DMS79 treated with DMSO at 0.1 percent for 48 hours (cell line): ENCODE measurements at places on chromosomes 3 and 15.

DNA sequence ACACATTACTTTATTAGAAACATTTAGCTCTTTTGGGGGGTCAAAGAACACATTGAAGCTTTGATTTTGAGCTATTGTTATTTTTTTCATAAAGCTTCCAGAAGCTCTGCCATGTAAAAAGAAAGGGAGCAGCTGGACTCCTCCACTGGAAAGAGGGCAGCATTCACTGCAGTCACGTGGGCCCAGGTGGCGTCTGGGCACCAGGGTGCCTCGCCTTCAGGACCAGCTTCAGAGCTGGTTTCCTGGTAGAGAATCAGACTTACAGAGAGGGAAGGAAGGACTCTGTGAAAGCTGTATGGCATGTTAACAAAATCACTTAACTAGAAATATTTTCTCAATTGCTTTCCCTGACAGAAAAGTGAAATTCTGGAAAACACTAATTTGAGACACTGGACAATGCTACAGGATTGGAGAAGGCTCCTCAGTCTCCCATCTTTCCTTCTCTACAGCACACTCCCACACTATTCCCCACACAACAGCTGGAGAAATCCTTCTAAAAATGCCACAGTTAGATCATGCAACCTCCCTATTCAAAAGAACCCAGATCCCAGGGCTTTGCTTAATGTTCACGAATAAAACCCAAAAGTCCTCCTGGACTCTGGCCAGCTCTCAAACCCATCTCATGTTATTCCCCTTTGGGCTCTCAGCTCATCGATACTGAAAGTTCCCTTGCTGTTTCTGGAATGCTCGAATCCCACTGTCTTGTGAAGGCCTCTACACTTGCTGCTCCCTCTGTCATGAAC, 83.2 kb downstream of the NFKBIZ start:
- no peak for DNase-seq

- DNase-seq = peak; percentile 28
Observed at GRCh38 chr3:23916152-23916885, 471 bp downstream of the NKIRAS1 start.

GRCh38 chr15:76401285-76401684, 64.7 kb downstream of the ISL2 start:
- DNase-seq = no peak

- DNase-seq = no peak
Observed at GRCh38 chr15:82080774-82081173, 35.0 kb upstream of the MEX3B start.

- no peak for DNase-seq
Observed at GRCh38 chr3:51940648-51941462, 849 bp downstream of the RRP9 start.

DNA sequence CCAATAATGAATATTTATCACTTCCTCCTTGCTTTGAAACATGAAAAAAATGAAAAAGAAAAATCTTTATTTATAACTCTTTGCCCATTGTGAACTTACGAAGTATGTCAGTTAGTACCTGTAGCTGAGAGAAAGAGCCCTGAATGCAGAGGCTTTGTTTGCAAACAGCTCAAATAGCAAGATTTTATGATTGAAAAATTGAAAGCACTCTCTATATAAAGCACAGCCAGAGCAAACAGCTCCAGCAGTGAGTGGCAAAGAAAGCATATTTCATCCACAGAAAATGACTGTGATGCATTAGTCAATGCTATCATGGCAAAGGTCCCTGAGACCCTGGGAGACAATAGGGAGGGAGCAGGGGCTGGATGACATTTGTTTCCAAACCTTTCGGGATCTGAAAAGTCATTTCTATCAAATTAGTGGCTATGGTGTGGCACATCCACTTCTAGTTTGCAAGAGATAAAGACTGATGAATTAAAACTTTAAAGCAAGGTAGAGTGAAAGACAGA, 576.1 kb downstream of the OTOL1 start:
- no peak for DNase-seq

GRCh38 chr3:36919439-36920160, 25.3 kb downstream of the TRANK1 start:
- DNase-seq = no peak

- no peak for DNase-seq
Observed at GRCh38 chr3:122618614-122619013, 41.2 kb downstream of the PARP15 start.

DNA sequence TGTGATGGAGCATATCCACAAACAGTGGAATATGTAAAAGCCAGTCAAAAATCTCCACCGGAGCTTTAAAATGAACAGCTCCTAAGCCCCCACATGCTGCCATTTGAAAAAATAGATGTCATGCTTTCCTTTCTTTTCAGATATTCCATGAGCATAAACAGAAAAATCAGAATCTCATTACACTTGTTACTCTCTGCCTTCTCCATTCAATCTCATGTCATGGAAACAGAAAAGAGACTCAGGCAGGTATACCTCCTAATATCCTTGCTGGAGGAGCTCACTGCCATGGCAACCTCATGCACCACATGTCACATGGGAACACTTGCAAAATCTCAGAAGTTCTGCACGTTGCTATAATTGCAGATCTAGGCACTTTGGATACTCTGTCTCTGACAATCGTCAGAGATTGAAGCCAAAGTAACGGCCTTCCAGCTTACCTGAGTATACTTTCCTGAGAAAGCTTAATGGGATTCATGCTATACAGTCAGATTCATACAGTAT, 317.0 kb upstream of the ADAMTS9 start:
- DNase-seq = peak; percentile 3

DNA sequence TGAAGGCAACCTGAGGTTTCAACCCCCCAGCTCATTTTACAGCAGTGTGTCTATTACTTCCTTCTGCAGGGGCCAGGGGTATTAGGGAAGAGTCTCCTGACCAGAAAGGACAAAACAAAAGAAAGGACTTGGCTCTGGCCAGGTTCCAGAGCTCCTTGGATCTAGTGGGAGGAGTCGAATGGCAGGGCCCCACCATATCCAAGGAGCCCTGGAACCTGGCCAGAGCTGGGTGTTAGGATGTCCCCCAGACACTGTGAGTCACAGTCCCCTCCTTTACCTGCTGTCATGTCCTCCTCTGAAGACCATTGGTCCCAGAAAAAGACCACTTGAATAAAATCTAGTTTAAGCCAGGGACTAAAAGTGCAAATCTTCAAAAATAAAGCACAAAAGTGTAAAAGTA, 113.2 kb downstream of the EEFSEC start:
- DNase-seq = peak; percentile 11

DNA sequence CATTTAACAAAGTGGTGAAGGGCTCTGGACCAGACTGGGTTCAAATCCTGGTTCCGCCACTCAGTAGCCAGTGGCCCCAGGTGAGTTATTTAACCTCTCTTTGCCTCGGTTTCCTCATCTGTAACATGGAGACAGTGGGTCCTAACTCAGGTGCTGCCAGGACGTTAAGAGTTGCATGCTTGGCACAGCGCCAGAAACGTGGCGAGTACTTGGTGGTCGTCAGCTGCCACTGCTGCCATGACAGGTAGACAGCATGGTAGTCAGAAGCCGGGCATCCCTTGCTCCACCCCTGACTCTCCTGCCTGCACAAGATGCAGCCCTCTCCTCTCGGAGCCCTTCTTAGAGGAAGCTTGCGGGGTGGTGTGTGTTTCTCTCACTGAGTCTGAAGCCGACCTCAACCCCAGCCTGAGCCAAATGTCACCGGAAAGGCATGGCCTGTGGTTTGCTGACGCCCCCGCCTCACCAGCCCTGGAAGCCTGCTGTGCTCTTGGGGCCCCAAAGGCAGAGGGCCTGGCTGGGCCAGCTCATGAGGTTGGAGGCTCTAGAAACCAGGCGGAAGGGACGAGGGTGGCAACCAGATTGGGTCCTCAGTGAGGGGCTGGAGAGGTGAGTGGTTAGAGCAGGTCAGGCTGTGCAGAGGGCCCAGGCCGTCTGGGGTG, 160.8 kb upstream of the TLE3 start:
- no peak for DNase-seq

DNA sequence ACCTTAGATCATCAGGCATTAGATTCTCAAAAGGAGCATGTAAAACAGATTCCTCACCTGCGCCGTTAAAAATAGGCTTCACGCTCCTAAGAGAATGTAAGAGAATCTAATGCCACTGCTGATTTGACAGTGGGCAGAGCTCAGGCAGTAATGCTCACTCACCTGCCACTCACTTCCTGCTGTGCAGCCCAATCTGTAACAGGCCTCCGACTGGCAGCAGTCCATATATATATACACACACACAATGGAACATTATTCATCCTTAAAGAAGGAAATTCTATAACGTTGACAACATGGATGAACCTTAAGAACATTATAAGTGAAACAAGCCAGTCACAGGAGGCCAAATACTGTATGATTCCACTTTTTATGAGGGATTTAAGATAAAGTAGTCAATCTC, 24.5 kb downstream of the ZNF148 start:
- DNase-seq = no peak

DNA sequence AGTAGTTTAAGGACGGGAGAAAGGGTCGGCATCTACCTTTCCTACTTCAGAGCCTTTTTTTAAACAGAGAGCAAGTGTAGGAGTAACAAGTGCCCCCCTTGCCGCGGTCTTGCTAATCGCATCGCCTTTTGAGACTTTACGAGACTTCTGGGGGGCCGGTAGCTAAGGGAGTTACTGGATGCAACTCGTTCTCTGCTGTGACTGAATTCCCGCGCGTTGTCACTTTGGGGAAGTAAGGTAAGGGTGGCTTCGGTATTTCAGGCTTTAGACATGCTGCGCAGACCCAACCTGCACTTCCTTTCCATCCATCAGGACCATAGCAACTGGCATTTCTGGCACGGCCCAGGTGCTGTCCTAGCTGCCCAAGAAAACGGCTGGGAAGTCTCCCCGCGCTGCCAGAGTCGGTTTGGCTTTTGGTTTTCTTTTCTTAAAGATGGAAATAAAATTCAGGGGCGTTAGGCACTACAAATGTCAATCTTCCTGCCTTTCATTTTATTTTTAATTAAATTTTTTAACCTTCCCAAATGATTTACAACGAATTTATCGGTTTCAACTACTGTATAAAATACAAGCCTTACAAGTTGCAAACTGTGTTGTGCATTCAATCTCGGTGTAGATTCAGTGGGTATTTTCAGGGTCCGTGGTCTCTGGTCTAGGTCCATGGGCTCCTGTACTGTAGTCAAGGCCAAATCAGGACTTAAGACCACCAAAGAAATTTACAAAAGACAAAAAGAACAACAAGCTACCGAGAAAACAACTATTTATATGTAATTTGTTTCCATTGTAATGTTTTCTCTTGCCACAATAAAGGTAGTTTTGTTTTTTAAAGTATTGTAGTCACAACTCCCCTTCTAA, 3.5 kb downstream of the MECOM start:
- DNase-seq = no peak

GRCh38 chr3:120449251-120449650, 1.5 kb downstream of the FSTL1 start:
- DNase-seq = no peak

DNA sequence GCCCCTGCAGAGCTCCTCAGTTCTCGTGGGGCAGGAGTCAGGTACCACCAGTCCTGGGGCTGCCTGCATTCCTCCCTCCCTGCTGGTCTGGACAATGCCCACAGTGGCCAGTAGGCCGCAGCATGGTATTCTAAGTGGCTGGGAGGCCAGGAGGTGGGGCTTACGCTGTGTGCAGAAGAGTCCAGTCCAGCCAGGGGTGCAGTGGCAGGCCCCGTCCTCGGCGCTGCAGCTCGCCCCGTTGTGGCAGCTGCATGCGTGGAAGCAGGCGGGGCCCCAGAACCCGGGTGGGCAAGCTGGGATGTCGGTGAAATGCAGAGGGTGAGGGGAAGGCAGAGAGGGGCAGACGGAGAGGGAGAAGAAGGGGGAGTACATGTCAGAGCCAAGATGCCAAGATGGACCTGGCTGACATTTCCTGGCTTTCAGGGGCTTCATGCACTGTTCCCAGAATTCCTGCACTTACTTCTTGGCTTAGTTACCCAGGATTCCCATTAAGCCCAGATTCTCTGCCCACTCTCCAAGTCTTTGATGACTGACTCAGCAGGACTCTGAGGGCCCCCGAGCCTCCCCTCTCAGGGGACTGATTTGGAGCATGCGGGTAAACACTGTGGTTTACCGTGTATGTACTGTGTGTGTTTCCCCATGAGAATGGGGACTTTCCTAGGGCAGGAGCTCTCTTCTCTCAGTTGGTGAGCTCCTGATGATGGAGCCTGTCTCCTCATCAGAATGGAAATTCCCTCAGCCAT, 47.5 kb downstream of the RAB11A start:
- no peak for DNase-seq

- DNase-seq = no peak
Observed at GRCh38 chr3:196181127-196181546, 30.1 kb downstream of the ZDHHC19 start.

DNA sequence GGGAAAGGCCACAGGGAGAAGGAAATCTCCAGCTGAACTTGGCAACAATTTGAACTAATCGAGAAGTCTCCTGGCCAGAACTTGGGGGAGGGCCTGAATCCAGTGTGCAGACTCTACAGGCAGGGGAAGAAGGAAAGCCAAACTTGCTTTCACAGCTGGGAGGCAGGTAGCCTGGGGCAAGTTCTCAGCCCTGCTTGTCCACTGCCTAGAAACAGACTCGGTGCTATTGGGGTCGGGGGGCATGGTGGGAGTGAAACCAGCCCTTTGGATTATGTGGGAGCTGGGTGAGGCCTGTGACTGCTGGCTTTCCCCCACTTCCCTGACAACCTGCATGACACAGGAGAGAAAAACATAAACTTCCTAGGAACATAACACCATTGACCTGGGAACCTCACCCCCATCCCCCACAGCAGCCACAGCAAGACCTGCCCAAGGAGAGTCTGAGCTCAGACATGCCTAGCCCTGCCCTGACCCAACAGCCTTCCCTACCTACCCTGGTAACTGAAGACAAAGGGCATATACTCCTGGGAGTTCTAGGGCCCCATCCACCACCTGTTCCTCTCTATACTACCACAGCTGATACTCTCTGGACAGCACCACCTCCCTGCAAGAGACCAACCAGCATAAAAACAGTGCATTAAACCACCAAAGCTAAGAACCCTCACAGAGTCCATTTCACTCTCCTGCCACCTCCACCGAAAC, 103.7 kb upstream of the MNS1 start:
- no peak for DNase-seq

GRCh38 chr15:36359286-36359685, 220.1 kb upstream of the CDIN1 start:
- peak; percentile 3 for DNase-seq

DNA sequence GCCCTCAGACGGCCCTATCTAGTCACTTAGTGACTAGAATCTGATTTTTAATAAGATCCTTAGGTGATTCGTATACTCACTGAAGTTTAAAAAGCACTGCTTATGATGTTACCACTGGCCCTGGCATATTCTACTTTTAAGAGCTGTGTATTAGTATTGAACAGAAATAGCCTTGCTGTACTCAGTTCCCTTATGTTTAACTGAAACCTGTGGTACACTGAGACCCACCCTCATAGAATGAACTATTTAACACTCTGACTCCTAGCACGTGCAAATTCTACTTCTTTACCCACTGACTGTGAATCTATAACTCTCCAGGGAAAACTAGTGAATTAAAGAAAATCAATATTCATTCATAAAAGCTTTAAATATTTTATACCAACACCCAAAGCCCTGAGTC, 108.9 kb downstream of the CCNL1 start:
- DNase-seq = no peak
